Right renal cortex interstitium (tissue), 3 donors: ENCODE measurements at places on chromosomes 3 and 15.
A peak's percentile ranks its signal among the peaks of the same experiment; 100 is the strongest.

- no peak for DNase-seq
Measured at GRCh38 chr15:43103907-43104306, 1.9 kb downstream of the UBR1 start.

GRCh38 chr3:62403765-62404164, 30.4 kb upstream of the FEZF2 start:
- DNase-seq, result no peak

DNA sequence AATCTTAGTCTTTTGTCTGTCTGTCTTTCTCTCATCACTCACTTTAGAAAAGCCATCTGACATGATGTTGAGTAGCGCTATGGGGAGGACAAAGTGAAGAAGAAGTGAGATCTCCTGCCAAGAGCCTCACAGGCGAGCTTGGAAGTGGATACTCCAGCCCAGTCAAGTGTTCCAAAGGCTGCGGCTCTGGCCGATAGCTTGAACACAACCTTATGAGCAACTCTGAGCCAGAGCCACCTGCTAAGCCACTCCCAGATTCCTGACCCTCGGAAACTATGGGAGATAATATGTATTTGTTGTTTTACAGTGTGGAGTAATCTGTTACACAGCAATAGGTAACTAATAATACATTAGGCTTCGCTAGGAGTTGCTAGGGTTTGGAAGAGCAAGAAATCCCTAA, 76.2 kb downstream of the MB21D2 start:
- DNase-seq, result no peak

DNA sequence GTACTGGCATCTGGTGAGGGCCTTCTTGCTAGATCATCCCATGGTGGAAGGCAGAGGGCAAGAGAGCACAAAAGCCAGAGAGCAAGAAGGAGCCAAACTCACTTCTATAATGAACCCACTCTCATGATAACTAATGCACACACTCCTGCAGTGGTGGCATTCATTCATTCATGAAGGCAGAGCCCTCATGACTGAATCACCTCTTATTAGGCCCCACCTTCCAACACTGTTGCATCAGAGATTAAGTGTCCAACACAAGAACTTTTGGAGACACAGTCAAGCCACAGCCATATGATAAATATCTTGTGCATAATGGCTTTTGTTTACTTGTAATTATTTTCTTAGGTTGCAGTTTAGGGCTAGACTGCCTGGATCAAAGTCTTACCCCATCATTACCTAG, 182.7 kb downstream of the TIGIT start:
- no peak for DNase-seq

DNA sequence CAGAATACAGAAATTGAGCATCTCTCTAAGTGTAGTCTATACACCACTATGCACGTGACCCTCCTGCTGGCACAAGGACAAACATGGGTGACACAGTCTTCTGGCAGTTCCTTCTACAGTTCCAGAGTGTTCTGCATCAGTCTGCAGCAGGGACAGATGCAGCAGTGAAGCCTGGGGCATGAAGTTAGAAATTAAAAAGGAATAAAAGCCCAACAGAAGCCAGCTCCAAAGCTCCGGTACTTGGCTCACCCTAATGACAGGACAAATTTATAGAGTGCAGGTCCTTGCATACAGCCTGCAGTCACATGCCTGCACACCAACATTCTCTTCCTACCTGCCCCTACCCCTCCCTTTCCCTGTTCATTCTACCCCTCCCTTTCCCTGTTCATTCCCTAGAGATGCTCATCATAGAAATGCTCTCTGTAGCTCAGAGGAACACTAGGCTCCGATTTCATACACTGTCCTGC, 15.0 kb downstream of the UACA start:
- DNase-seq, result no peak

DNA sequence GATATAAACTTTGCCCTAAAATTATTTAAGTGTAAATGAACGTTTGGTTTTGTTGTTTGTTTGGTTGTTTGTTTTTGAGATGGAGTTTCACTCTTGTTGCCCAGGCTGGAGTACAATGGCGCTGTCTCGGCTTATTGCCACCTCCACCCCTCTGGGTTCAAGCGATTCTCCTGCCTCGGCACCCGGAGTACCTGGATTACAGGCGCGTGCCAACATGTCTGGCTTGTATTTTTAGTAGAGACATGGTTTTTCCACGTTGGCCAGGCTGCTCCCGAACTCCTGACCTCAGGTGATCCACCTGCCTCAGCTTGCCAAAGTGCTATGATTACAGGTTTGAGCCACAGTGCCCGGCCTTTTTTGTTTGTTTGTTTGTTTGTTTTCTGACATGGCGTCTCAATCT, 87.9 kb upstream of the CHD2 start:
- no peak for DNase-seq

- no peak for DNase-seq
Measured at GRCh38 chr3:184715943-184716621, 4.2 kb upstream of the MAGEF1 start.

DNA sequence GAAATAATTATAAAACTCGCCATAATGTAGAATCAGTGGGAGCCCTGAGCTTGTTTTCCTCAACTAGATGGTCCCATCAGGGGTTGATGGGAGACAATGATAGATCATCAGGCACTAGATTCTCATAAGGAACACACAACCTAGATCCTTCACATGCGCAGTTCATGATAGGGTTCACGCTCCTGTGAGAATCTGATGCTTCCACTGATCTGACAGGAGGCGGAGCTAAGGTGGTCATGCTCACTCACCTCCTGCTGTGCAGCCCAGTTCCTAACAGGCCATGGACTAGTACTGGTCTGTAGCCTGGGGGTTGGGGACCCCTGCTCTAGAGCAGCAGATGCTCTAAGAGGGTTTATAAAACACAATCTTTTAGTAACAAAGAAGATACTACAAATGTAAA, 183.6 kb downstream of the ANXA2 start:
- DNase-seq, result no peak

DNA sequence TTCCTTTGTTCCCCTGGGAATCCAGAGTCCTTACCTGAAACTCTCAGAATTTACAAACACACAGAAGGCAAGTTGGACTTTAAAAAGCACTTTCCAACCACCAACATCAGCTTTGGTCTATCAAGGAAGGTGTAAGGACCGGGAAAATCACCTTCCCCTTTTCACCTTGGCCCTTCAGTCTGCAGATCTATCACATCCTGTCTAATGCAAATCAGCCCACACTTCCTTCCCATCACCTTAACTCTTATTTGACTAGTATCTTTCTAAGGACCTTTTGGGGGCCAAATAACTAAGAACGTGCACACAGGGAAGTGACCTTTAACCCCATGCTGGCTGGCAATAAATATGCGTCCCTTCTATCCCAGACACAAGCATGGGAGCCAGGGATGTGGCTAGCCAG, 320.6 kb downstream of the ARRDC4 start:
- no peak for DNase-seq

DNA sequence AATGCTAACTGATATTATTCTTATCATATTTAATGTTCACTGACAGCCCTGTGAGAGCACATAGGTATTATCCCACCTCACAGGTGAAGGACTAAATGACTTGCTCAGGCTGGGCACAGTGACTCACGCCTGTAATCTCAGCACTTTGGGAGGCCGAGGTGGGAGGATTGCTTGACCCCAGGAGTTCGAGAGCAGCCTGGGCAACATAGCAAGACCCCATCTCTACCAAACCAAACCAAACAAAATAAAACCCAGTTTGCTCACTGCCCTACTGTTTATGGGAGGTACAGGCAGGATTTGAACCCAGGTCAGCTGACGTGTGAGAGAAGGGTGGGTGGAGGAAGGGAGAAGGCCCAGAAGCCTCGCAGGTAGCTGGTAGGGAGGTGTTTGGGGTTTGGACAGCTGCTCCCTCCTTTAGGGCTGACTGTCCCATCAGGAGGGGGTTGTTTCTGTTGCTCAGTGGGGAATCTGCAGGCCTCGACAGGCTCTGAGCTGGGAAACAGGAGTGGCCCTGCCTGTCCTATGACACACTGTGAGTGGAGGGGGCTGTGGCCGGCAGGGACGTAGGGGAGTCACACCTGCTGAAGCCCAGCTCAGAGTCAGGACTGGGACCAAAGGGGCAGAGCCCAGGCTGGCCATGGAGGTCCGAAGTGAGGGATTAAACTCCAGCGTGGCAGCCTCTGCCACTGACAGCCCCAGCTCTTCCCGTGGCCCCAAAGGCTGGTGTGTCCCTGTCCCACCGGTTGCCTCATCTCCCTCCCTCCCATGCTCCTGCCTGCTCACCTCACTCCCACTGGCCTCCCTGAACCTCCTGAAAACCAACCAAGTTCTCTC, 25.3 kb downstream of the BHLHE40 start:
- DNase-seq, result no peak

GRCh38 chr15:71329041-71329440, 213.8 kb downstream of the THSD4 start:
- DNase-seq, result no peak

- DNase-seq, result no peak
Measured at GRCh38 chr15:79702621-79703020, 194.2 kb downstream of the MTHFS start.

DNA sequence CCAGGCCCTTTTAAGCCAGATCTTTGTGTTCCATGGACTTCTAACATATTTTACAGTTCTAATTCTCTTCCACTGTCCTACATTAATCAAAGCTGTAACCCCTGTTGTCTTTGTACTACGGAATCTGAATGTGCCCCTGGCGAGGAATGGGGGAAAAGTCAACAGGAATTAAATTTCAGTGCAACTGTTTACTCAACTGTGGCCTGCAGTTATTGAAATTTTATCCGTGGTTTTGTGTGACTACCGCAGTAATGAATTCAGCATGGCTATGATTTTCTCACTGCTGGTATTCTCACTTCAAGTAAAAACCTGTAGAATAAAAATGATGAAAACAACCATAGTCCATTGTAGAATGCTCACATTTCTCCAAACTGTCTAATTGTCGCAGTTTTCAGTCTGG, 388.0 kb downstream of the FOXP1 start:
- peak; percentile 44 for DNase-seq

DNA sequence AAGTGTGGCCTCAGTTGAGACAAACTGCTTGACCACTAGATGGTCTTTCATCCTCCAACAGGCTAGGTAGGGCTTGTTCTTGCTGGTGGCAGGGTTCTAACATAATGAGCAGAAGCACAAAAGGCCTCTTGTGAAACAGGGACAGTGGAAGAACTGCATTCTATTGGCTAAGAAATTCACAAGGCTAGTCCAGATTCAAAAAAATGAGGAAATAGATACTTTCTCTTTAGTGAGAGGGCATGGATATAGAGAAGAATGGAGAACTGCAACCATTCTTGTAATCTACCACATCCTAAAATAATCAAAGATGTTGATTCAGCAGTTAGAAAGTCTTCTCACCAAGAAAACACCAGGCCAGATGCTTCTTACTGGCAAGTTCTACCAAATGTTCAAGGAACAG, 143.7 kb upstream of the LRIG1 start:
- no peak for DNase-seq

DNA sequence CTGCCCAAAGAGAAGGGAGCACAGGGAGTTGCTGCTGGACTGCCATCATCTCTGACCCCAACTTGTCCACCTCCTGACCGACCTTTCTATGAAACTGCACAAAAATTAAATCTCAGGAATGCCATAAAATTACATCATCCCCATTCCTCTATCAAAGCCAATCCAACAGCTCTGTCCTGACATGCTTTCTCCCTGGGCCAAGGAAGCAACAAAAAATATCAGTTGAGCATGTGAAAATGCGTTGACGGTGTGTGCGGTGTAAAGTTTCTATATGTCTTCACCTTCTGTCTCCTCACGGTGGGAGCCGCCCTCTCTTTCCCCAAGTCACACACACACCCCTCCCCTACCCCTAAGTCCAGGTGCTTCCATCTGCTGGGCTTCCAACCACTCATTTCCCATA, 3.6 kb upstream of the ZNF774 start:
- no peak for DNase-seq

GRCh38 chr3:128554100-128554464, 61.1 kb upstream of the GATA2 start:
- DNase-seq, result no peak

DNA sequence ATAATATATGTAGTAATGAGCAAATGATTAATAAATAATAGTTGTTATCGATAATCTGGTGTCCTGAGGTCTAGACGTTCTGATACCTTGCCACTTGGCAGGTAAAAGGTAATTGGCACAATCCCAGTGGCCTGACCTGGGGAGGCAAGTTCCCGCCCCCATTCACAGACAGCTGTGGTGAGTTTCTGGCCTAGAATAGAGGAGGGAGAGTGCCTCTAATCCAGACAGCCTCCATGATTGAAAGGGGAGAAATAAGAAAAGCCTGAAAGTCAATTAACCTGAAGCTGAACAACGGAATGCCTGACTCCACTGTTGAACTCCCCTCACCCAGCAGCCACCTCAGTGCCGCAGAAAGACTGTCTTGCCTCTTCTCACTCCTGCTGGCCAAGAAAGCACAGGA, 38.1 kb upstream of the SV2B start:
- no peak for DNase-seq

GRCh38 chr15:49718846-49719245, 98.0 kb downstream of the DTWD1 start:
- DNase-seq, result no peak

DNA sequence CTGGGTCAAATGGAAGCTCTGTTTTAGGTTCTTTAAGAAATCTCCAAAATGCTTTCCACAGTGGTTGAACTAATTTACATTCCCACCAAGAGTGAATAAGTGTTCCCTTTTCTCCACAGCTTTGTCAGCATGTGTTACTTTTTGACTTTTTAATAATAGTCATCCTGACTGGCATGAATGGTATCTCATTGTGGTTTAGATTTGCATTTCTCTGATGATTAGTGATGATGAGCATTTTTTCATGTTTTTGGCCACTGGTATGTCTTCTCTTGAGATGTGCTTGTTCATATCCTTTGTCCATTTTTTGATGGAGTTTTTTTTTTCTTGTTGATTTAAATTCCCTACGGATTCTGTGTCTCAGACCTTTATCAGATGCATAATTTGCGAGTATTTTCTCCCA, 745.0 kb upstream of the BCHE start:
- DNase-seq, result no peak

GRCh38 chr15:31781261-31781660, 249.1 kb upstream of the CHRNA7 start:
- DNase-seq, result no peak

DNA sequence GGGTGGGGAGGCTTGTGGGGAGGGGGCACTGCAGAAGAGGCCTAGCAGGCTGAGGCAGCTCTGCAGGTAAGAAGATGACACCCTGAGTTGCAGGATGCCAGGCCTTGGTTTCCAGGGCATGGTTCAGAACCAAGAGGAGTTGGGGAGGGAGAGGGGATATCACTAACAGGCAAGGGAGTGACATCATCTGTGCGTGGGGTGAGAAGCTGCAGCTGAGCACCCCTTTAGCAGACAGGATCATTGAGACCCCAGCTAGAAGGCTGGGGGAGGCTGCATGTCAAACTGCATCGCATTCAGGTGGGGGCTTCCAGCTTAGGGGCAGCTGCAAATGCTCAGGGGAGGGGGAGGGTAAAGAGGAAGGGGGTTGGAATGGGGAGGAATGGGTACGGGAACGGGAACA, 23.0 kb downstream of the CACNA2D2 start:
- DNase-seq, result no peak

GRCh38 chr3:63857311-63857710, 6.3 kb downstream of the THOC7 start:
- DNase-seq, result no peak

DNA sequence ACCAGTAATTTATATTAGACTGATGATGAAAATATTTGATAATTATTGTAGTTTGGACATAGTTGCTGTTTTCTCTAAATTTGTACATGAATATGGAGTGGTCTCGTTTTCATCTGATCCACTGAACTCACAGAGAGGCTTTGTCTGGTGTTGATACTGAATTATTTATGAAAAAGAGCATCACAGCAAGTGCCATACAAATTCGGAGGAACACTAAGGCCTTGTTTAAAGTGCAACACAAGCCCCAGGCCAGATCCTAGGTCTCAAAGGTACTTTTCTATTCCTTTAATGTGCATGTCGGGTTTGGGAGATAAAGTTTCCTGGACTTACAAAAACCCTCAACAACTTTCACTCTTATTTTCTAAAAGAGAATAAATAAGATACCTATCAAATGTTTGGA, 796.8 kb upstream of the EPHA6 start:
- no peak for DNase-seq
